ENCODE measurements at places on chromosomes 12 and 14. TPM values are rescaled to one million over a fixed set of nuclear protein-coding genes. Genes with fewer than 3 reads are reported as not detected.

- DNase-seq, result peak; percentile 78
Observed at GRCh38 chr12:113222730-113223531, 1.7 kb downstream of the TPCN1 start.

OR11H12 gene
- total RNA-seq, result not detected

GRCh38 chr14:23186913-23187654, 3.6 kb upstream of the SLC7A8 start:
- peak; percentile 18 for DNase-seq

GRCh38 chr14:29222671-29223268, 456.2 kb downstream of the FOXG1 start:
- peak; percentile 30 for DNase-seq

PTPRQ gene
- total RNA-seq, result 0.12 TPM

DNA sequence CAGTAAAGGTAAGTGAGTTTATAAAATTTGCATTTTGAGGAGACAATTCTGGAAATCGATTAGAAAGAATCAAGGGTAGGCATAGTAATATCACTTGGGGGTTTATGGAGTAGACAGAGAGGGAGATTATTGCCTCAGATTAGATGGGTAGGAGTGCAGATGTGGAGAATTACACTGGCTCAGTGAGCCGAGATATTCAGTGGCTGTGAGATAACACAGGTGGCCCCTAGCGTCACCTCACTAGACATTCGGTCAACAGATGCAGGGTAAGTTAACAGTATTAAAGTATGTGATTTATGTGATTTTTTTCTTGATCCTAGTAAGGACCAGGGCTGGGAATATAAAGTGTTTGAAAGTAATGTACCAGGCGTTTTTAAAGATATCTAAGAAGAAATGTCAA, 39.6 kb upstream of the KLRD1 start:
- DNase-seq, result no peak

UNG gene
- 112 TPM for total RNA-seq

GRCh38 chr14:70943838-70944237, 36.6 kb downstream of the PCNX1 start:
- no peak for DNase-seq

- no peak for DNase-seq
Observed at GRCh38 chr14:96130391-96130790, 74.2 kb upstream of the BDKRB2 start.

- DNase-seq, result no peak
Observed at GRCh38 chr14:27435923-27436670, 838.3 kb upstream of the NOVA1 start.

DNA sequence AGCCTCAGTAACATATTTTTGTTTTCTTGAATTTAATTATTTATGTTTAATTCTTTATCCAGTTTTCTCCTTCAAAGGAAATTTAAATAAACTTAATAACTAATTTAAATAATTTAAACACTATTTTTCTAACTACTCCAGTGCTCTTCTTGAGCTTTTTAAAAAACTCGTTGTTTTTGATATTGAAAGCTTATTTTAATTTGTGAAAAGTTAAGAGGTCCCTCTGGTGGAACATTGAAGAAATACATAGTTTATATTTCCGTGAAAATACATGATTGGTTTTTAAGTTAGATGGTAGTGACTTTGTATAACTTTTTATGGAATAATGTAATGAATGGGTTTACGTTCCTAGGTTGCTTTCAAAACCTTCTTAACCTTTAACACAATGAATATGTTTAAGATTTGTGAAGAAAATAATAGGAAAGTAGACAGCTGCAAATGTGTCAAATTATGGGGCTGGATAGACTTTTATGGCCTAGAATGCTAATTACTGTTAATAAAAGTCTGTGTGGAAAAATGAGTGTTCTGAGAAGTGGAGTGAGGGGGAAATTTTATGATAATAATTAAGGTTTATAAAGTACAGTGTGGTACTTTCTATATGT, 45.9 kb upstream of the MSRB3 start:
- peak; percentile 6 for DNase-seq

DNA sequence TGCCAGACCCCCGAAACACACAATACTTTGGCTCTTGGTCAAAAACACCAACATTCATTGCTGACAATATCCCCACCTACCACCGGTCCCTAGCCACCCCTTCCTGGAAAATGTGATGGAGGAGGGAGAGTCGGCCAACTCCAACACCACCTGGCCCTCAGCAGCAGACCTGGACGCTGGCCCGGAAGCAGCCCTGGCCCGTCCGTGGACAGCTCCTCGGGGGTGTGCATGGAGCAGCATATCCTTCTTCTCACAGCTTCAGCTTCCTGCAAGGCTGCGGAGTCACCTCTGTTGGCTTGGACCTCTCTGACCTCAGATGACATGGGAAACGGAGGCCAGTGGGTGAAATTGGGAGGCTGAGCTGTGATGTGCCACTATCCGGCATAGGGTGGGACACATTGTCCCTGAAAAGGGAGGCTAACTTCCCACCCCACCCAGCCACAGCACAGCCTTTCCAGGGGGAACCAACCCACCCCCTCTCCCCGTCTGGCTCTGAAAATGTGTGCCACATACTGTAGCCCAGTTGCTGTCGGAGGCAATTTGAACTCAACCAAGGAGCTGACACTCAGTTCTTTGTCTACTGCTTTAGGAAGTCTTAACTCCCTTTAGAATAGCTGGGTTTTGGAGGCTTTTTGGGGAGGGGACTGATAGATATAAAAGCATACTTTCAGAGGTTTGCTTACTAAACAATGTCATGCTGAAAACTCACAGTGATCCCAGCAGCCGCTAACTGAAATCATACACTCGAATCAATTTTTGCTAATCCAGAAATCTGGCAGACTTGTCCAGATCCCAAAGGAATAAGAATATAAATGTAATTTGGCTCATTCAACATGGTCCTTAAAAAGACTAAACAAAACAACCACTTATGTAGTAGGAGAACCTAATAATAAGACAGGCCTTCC, 43.1 kb upstream of the LTA4H start:
- DNase-seq, result no peak

GRCh38 chr14:89011355-89012281, 187.2 kb downstream of the TTC8 start:
- no peak for DNase-seq

DNA sequence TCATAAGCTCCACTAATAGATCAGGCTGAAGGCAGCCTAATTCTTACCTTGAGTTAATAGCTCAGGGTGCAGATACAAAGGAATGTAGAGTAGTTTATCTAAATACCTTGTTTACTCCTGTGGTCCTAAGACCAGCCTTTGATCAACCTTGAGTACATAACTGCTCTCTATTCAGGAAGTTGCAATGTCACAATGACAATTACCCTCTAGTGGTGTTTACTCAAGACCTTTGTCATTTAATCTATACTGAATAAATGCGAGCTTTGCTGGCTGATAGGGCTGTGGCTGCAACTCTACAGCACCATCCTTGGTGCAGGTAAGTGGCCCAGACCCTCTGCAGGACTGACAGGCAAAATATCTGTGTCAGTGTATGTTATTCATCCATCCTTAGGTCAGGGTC, 282.7 kb downstream of the ATXN7L3B start:
- no peak for DNase-seq

GRCh38 chr12:30885321-30885720, 41.2 kb upstream of the TSPAN11 start:
- DNase-seq, result no peak

- DNase-seq, result no peak
Observed at GRCh38 chr14:31340297-31341063, 79.9 kb downstream of the HEATR5A start.

DNA sequence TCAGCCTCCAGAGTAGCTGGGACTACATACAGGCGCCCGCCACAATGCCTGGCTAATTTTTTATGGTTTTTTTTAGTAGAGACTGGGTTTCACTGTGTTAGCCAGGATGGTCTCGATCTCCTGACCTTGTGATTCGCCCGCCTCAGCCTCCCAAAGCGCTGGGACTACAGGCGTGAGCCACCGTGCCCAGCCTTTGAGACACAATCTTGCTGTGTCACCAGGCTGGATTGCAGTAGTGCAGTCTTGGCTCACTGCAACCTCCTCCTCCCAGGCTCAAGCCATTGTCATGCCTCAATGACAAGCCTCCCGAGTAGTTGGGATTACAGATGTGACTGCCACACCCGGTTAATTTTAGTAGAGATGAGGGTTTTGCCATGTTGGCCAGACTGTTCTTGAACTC, 21.3 kb upstream of the STRN3 start:
- no peak for DNase-seq

- no peak for DNase-seq
Observed at GRCh38 chr14:91326514-91327249, 82.2 kb upstream of the GPR68 start.

- no peak for DNase-seq
Observed at GRCh38 chr12:56437430-56438176, 11.6 kb downstream of the TIMELESS start.

- peak; percentile 43 for DNase-seq
Observed at GRCh38 chr14:100532906-100533655, 54.1 kb downstream of the BEGAIN start.

ACVRL1 gene
- total RNA-seq, result 10.3 TPM

- no peak for DNase-seq
Observed at GRCh38 chr14:35368139-35368460, 36.4 kb downstream of the NFKBIA start.

EEF1AKMT3 gene
- 3.3 TPM for total RNA-seq

KNTC1 gene
- total RNA-seq, result 43.3 TPM

GRCh38 chr12:131152587-131152986, 198.9 kb downstream of the ADGRD1 start:
- DNase-seq, result no peak

DNA sequence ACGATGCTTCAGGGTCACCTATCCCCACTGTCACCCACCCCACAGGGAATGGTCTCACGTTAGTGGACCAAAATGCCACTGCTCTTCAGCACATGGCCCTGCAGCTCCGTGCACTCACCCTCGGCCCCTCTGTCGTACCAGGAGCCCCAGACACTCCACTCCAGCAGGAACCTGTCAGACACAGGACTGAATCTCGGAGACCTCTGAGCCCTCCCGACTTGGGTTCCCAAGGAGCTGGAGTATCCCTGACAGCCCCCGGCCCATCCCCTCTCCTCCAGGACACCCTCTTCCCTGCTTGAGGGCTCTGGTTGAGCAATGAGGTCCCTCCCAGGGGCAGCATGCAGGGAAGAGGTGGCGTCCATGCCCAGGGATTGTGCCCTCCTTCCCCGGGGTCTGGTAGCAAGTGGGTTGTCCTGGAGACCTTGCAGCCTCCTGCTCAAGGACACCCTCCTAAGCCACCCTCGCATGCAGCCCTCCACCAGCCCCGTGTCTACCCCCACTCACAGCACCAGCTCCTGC, 20.4 kb upstream of the LRTM2 start:
- DNase-seq, result no peak

DNA sequence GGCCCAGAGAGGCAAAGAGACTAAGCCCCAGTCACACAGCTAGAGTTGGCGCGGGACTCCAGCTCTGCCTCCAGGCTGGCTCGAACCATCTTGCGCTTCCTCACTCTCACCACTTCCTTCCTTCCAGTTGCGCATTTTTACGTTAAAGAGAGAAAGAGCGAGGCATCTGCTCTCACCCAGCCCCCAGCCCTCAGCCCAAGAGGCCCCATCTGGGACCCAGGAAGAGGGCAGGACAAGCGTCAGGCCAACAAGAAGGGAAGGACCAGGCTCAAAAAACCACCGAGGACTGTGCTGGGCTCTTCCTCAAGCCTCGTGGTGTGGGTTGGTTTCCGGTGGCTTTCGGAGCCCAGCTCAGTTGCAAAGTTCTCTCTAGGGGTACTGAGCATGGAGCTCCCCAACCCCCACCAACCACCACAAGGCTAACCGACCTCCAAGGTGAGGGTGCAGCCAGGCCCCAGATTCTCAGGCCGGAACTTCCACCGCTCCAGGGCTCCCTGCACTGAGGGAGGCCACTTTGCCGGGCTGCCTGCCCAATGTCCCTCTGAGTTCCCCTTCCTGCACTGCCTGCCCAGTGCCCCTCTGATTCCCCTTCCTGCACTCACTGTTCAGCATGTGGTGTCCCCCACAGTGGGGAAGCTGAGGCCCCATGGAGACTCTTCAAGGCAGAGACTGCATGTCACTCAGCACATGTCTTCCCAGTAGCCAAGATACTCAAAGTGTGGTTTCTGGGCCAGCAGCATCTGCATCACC, 35.9 kb downstream of the TESC start:
- no peak for DNase-seq

GRCh38 chr12:101850199-101850598, 19.4 kb upstream of the GNPTAB start:
- DNase-seq, result no peak

AMDHD1 gene
- 0.65 TPM for total RNA-seq

All from A172 (cell line).